Endothelial cell of umbilical vein (primary cell): ENCODE measurements at places on chromosomes 4 and X.
A peak's percentile ranks its signal among the peaks of the same experiment; 100 is the strongest.

DNA sequence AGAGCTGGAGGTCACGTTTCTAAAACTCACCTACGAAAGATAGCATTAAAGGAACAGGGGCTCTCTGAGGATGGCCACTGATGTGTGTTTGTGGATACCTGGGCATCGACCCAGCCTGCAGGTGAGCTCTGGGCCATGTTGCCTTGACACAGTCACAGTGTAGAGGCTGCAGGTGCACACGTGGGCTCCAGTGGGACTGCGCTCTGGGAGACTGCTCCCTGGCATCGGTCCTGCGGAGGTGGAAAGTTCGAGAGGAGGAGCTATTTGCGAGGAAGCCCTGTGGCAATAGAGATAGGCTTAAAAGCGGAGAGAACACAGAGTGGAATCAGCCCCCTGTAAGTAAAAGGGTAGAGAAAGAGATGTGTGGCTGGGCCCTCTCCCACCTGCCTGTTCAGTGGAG, 12.3 kb upstream of the TADA2B start:
- DNase-seq, result no peak

GRCh38 chrX:18194688-18195087, 26.0 kb downstream of the BEND2 start:
- DNase-seq, result no peak

GRCh38 chr4:101309925-101310324, 37.4 kb downstream of the PPP3CA start:
- DNase-seq, result no peak

DNA sequence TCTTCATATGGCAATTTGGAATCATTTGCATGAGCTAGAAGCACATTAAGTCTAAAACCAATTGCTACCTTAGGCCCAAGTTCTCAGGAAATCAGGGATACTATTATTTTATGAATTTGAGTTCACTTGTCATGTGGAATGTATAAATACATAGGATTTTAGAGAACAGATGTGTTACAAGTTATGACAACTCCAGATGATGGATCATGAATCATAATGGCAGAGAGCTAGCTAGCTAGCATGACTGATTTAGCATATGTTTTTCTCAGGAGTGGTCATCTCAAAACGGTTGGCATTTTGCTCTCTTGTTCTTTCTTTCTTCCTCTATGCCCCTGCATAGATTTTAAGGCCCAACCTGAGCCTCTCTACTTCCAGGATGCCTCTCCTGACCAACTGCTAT, 14.2 kb upstream of the TFDP3 start:
- no peak for DNase-seq

GRCh38 chr4:30245140-30245539, 475.0 kb upstream of the PCDH7 start:
- no peak for DNase-seq

DNA sequence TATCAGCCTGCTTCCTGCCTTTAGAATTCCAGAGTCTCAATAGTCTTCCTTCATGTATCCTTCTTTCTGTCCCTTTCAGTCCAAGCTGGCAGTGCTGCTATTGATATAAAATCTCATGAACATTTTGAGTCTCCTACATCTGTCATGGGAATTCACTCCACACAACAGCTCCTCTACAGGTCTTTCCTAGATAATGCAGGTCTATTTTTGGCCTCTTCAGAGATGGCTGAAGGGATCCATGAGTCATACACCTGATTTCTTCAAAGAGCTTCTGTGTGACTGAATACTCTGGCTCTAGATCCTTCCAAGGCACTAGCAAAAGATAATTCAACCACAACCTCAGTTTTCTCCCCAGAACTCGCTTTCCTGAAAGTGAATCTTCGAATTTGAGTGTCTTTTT, 115.4 kb downstream of the STPG2 start:
- no peak for DNase-seq

DNA sequence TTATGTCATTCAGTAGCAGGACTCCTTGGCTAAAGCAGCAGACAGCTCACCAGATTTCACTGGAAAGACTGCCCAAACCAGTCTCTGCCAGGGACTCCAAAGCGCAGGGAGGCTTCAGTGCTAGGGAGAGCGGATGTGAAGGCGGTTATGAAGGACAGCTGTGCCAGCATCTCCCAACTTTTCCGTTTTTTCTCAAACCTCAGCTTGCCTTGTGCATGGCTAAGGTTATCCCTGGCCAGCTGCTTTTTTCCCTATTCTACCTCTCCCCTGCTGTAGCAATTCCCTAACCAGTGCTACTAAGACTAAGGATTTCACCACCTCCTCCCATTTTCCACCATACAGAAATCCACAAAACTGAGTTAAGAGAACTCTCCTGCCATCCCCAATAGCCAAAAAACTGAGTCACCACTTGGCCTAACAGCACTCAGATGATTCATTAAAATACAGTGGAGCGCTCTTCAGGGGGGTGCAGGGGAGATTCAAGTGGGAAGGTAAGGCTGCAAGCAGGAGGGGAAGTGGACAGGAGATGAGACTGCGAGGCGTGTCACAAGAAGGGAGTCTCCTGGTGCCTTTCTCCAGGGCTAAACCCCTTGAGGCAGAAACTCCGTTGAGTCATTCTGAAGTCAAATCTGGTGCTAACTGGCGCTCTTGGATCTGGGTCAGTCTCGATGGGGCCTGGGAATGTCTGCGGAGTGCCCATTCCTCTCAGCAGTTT, 90.7 kb downstream of the PALLD start:
- DNase-seq, result no peak

DNA sequence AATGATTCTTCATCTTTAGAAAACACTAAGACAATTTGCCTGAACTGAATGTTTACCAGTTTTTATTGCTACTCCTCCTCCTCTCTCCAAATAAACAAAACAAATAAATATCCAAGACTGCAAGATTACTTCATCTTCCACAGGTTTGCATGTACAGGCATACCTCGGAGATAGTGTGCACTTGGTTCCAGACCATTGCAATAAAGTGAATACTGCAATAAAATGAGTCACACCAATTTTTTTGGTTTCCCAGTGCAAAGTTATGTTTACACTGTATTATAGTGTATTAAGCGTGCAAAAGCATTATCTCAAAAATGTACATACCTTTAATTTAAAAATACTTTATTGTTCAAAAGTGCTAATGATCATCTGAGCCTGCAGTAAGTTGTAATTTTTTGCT, 53.3 kb downstream of the FBXL5 start:
- DNase-seq, result no peak

DNA sequence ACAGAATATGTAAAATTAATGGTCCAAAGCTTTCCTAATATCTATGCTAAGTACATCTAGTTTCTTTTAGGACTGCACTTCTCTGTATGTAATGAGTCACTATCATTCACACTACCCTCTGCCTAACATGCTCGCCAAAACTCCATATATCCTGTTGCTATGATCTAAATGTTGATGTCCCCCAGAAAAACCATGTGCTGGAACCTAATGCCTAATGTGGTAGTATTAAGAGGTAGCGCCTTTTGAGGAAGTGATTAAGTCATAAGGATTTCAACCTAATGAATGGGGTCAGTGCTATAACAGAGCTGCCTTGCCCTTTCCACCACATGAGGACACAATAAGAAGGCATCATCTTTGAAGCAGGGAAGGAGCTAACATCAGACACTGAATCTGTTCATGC, 34.9 kb upstream of the NFKB1 start:
- DNase-seq, result peak; percentile 84

DNA sequence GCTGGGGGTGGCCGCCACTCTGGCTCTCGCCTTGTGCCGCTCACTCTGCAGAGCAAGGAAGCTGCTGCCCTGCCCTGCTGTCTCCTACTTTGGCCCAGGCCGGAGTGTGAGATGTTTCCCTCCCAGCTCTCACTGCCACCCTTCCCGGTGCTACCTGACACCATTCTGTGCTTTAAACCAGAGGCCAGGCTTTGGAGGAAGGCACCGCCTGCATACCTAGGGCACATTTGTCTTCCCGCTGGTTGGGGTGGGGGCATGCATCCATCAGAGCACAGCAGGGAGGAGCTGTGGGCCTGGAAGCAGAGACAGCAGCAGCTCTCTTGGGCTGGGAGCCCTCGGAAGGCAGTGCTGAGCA, 96.9 kb upstream of the PSAPL1 start:
- DNase-seq, result no peak

- no peak for DNase-seq
These were observed 263.1 kb downstream of the GUCY2F start for GRCh38 chrX:109218761-109219160.

DNA sequence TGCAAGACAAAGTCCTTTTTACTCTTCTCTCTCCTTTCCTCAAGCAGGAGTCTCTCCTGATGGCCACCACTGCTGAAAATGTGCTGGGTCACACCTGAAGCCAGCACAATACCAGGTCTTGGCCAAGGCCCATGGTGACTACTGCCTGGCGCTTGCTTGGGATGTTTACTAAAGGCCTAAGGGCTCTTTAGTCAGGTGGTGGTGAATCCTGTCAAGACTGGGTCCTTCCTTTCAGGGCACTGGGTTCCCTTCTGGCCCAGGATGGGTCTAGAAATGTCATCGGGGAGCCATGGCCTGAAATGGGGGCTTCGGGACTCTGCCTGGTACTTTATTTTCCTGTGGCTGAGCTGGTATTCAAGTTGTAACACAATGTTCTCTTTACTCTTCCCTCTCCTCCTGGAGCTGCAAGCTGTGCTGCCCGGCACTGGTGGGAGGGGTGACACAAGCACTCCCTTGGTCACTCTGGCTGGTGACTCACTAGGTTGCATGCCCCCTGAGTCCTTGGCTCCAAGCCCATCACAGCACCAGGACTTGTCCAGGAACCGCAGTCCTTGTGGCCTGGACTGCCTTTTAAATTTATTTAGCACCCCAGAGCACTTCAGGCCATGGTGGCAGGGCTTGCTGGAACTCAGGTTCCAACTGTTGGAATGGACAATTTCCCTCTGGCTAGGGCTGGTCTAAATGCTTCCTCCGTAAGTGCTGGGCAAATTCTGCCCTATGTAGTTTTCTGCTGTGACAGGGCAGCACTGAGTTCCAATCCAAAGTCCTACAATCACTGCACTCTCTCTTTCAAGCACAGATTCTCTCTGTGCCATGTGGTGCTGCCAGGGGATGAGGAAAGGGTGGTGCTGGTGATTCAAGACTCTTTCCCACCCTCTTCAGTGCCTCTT, 11.3 kb downstream of the ARL13A start:
- peak; percentile 69 for DNase-seq

DNA sequence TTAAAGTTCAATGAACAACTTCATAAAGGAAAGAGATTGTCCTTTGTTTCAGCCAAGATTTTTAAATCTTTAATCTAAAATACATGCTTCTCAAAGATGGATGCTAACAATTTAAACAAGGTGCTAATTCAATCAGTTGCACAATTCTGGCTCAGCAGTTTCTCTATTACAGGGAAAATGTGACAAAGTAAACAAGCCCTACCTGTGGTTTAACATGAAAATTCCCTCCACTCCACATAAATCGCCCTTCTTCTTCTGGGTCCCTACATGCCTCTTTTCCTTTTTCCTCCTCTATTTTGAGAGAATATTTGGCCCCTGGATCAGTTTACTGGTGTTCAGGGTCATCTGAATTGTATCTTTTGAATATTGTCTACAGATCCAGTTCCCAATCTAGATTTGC, 80.6 kb downstream of the FRYL start:
- DNase-seq, result no peak

GRCh38 chr4:79492148-79492547, 84.1 kb upstream of the GK2 start:
- DNase-seq, result no peak

DNA sequence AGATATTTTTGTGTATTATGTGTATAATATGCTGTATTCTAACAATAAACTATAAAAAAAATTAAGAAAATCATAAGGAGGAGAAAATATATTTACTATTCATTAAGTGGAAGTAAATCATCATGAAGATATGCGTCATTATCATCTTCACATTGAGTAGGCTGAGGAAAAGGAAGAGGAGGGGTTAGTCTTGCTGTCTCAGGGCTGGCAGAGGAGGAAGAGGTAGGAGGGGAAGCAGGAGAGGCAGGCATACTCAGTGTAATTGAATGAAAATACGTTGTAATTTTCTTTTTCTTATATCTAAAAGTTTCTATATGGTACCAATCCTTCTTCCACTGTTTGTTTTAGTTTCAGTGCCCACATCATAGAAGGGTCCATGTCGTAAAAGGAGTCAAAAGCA, 9.8 kb upstream of the TMEM185A start:
- no peak for DNase-seq

DNA sequence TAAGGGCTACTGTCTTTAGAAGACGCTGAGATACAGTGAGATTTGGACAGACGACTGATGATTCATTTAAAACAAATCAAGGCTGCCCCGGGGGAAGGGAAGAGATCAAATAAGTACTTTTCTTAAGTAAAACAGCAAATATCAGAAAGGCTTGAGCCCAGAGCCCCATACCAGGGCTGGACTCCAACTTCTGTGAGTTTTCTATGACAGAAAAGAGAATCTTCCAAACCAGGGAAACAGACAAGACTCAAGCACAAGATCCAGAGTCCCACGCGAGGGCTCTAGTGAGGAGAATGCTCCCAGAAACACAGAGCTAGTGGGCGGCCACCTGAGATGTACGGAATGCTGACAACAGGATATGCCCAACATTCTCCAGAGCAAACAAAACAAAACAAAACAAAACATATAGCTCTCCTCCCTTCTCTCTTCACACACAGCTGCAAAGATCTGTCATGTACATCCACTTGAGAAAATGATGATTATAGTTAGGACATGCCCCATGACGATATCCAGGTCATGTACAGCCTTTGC, 13.1 kb downstream of the ACSL1 start:
- no peak for DNase-seq

DNA sequence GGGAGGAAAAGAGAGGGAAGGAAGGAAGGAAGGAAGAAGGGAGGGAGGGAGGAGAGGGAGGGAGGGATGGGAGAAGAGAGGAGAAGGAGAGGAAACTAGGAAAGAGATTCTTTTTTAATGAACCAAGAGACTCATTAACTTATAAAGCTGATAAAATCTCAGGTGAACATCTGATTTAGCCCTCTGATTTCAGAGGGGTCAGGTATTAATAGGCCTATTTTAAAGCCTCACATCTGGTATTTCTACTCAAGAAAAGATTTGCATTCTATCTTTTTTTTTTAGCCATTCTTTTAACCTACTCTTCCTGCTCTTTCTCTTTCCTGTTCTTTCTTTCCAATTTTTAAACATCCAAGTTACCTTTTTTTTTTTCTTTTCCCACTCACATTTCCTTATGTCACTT, 103.3 kb upstream of the CPEB2 start:
- no peak for DNase-seq

GRCh38 chr4:165682611-165683010, 190.4 kb upstream of the TLL1 start:
- DNase-seq, result no peak

GRCh38 chr4:111400741-111401140, 744.5 kb upstream of the FAM241A start:
- peak; percentile 39 for DNase-seq

DNA sequence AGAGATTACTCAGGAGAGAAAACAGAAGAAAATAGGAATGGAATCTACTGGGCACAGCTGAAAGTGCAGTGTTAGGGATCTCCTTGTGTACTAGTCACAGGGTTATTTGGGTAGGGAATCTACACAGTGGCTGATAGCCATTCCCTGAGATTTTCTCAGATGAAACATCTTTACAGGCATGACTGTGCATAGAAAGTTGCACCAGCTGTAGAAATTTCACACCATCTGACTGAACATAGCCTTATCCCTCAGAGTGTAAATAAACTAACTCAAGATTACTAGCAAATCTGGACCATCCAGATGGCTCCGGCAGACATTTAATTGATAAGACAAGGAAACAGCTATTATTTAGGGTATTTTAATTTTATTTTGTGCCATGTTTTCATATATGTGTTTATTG, 2053.5 kb upstream of the TENM3 start:
- DNase-seq, result no peak
